Sigmoid colon (tissue), 7 donors: ENCODE measurements at places on chromosomes 13 and 19. TPM values are rescaled to one million over a fixed set of nuclear protein-coding genes. Genes with fewer than 3 reads are reported as not detected.

DNA sequence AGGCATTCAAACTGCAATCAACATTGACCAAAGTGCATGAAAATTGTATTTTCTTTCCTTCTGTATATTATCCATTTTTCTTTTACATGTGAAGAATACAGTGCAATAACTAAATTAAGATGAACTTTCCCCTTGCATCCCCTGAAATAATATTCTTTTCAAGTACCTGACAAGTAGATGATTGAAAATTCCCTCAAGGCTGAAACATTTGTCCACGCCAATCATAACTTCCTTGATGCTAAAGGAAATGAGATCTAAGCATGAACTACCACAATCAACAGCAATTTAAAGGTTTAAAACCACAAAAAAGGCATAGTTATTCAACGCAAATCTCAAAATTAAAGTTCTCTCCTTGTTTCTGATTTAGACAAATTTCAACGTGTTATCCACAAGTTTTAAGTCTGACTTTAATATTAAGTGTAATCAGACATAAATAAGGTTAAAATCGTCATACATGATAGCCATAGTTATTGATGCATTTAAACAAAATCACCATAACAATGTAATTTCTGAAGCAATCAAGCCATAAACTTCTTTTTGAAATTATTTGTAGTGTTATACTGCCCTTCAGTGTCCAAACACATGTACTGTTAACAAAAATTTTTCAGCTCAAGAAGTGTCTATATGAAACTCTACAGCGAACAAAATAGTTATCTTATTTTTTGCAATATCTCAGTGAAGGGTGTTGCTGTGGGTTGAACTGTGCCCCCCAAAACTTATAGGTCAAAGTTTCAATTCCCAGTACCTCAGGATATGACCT lies 169.5 kb downstream of the DCLK1 start:
- H3K4me1 ChIP-seq: peaks cover 5% of the 10 kb centered on the region
- DNase-seq: no peak
- H3K27ac ChIP-seq: no peak overlapping the region

- H3K36me3 ChIP-seq: no peaks in the 10 kb centered on the region
- peak overlapping the region; percentile 85 for H3K27ac ChIP-seq
- H3K27me3 ChIP-seq: no peaks in the 10 kb centered on the region
- no peaks in the 10 kb centered on the region for H3K4me1 ChIP-seq
Measured at GRCh38 chr13:106917024-106917571, 349.2 kb upstream of the ARGLU1 start.

DNA sequence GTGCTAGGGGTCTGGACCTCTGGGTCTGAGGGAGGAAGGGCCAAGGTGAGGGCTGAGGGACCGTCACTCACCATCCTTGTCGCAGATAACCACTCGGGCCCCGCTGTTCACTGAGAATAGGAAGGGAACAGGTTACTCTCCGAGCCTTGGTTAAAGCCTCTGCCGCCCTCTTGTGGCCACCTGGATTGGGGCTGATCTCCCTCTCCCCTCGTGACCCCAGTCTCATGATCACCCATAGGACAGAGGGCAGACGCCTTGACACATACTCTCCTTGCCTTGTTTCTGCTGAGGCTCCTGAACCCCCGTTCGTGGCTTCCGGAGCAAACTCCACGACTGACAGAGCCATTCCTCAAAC lies 580 bp downstream of the HSD17B14 start:
- peak; percentile 98 for DNase-seq
- peak overlapping the region; percentile 71 for H3K27ac ChIP-seq
- peak overlapping the region; percentile 30 for H3K4me3 ChIP-seq
- H3K4me1 ChIP-seq: peaks cover 27% of the 10 kb centered on the region

DNA sequence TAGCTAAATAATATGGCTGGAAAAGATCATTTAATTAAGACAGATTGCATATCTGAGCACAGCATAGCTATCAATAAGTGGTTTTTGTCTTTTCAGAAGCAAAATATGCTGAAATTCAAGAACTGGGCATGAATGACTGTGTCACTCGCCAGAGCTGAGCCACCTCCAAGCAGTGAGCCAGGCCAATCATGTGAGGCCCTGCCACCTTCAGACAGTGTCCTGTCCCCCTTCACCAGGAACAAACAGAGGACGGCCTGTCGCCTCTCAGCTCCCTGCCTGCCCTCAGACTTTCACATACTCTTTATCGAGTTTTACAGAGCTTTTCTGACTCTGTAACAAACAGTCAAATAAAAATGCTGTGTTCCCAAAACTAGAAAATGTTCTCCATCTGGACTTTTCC lies 171.0 kb upstream of the TSC22D1 start:
- peak overlapping the region; percentile 51 for H3K27ac ChIP-seq
- H3K4me1 ChIP-seq: no peaks in the 10 kb centered on the region
- no peak overlapping the region for H3K4me3 ChIP-seq
- H3K36me3 ChIP-seq: no peaks in the 10 kb centered on the region
- no peak for DNase-seq
- no peaks in the 10 kb centered on the region for H3K27me3 ChIP-seq

- H3K27ac ChIP-seq: no peak overlapping the region
- H3K36me3 ChIP-seq: no peaks in the 10 kb centered on the region
- DNase-seq: no peak
Measured at GRCh38 chr13:86758116-86758515, 913.1 kb upstream of the SLITRK5 start.

- H3K4me1 ChIP-seq: peaks cover 35% of the 10 kb centered on the region
- no peak overlapping the region for H3K27ac ChIP-seq
- DNase-seq: no peak
- peak overlapping the region; percentile 33 for H3K4me3 ChIP-seq
Measured at GRCh38 chr19:53982001-53982451, 9.4 kb upstream of the CACNG6 start.

- no peak for DNase-seq
- H3K36me3 ChIP-seq: no peaks in the 10 kb centered on the region
- H3K4me3 ChIP-seq: no peak overlapping the region
- H3K4me1 ChIP-seq: no peaks in the 10 kb centered on the region
- H3K27me3 ChIP-seq: no peaks in the 10 kb centered on the region
Measured at GRCh38 chr13:48278806-48279205, 24.7 kb upstream of the RB1 start.

- no peak overlapping the region for H3K4me3 ChIP-seq
- peaks cover 78% of the 10 kb centered on the region for H3K27me3 ChIP-seq
- no peak for DNase-seq
- H3K36me3 ChIP-seq: no peaks in the 10 kb centered on the region
- H3K27ac ChIP-seq: no peak overlapping the region
Measured at GRCh38 chr13:94710881-94711560, 1.3 kb downstream of the SOX21 start.

GRCh38 chr13:66362485-66362884 lies 867.7 kb downstream of the PCDH9 start:
- no peak for DNase-seq
- no peaks in the 10 kb centered on the region for H3K27me3 ChIP-seq
- no peaks in the 10 kb centered on the region for H3K36me3 ChIP-seq
- no peaks in the 10 kb centered on the region for H3K4me1 ChIP-seq
- no peak overlapping the region for H3K27ac ChIP-seq
- H3K4me3 ChIP-seq: no peak overlapping the region

- H3K4me3 ChIP-seq: no peak overlapping the region
- no peak for DNase-seq
- H3K36me3 ChIP-seq: no peaks in the 10 kb centered on the region
- no peaks in the 10 kb centered on the region for H3K27me3 ChIP-seq
- peaks cover 22% of the 10 kb centered on the region for H3K4me1 ChIP-seq
Measured at GRCh38 chr13:76828316-76828741, 57.9 kb downstream of the KCTD12 start.

KLK12 gene
- total RNA-seq: not detected

PTPRS gene
- 128 TPM for total RNA-seq

KRTDAP gene
- not detected for total RNA-seq

EID2B gene
- 5.9 TPM for total RNA-seq

OR10H2 gene
- not detected for total RNA-seq
